ENCODE measurements at places on chromosomes 5 and 9. TPM values are rescaled to one million over a fixed set of nuclear protein-coding genes. Genes with fewer than 3 reads are reported as not detected.

GRCh38 chr5:172593721-172594235 is 47.3 kb upstream of the NEURL1B start:
- no peak for DNase-seq

- DNase-seq: no peak
Measured at GRCh38 chr5:79256563-79256962, 20.6 kb downstream of the JMY start.

GRCh38 chr5:109168151-109168550 is 241.6 kb downstream of the PJA2 start:
- no peak for DNase-seq

DNA sequence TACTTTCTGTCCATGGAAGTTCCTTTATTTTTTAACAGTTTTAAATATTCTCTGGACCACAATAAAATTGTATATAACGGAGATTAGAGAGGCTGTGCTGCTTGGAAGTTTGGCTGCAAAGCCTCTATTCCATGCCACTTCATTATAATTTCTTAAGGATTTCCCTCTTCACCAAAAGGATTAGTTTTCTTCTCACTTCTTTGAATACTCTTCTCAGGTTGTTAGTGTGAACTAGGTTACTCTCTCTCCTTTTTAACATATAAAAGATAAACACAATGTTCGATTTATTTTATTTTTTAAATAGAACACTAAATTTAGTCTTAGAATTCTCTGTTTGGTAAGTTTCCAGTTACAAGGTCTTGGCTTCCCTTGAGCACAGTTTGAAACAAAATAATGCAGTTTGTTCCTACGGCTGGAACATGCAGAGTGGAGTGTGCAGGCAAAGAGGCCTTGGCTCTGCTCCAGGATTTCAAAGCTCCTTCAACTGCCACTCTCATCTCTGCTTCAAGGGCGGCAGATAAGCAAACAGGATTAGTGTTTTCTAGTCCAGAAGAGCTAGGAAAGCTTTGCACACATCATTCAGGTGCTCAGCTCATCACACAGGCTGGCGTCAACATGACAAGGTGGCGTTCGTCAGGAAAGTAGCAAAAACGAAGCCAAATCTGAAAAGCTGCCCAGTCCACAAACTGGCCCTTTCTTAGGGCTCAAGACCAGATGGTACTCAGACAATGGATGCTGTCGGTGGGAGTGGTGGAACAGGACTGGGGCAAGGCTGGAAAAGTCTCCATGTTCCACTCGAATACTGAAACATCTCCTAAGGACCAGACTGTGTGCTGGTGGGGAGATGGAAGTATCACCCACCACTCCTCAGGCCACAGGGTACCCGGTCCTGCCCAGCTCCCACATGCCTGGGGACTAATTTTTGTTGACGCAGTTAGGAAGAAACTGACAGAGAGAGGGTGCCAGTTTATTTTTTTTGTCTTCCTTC is 286.6 kb downstream of the CRB2 start:
- peak; percentile 45 for DNase-seq

DNA sequence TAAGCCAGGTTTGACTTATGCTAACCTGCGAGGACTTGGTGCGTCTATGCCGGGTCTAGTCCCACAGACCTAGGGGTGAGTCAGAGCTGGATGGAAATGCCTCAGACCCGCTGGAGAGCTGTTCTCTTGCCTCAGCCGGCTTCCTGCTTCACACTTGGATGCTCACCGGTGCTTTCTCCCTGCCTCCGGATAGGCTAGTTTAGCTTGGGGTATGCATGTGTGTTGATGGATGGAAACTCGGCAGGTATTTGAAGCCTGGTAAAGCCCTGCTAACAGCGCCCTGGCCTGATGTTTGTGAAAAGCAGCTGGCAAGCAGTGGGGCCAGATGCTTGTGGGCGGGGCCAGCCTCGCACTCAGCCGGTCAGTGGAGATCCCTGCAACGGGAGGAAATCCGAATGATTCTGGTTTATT is 29.3 kb downstream of the PRRC2B start:
- DNase-seq: peak; percentile 62

DNA sequence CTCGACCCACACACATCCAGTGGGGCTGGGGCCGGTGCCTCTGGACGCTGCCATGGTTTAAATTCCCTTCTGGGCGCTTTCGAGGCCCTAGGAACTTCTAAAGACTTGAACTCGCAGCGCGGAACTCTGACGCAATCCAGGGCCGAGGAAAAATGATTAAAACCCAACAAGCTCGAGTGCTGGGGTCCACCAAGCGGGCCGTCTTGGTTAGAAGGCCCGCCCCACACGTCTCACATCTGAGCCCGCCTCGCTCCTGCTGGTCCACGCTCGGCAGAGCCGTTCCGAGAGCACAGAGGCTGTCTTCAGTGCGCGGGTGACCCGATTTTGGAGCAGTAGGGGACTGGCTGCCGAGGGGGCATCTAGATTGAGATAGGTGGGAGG is 1.5 kb downstream of the CRHBP start:
- DNase-seq: no peak

DNA sequence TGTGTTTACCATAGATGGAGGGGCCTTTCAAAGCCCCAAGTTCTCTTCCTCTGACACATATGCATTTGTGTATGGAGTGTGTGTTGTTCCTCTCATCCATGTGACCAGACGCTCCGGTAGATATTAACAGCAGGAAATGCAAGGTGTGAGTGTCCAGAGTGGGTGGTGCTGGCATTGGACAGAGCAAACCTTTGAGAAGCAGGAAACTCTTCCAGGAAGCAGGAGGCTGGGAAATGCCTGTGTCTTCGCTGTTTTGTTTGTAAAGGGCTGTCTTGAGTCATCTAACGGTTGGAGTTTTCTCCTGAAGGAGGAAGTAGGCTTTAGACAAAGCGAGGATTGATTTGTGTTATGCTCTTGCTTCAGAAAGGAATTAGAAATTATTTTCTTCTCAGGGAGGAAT is 370.9 kb downstream of the PLK2 start:
- no peak for DNase-seq

- no peak for DNase-seq
Measured at GRCh38 chr5:94217216-94217615, 401.2 kb downstream of the KIAA0825 start.

- no peak for DNase-seq
Measured at GRCh38 chr5:1686016-1686802, 113.4 kb downstream of the MRPL36 start.

DNA sequence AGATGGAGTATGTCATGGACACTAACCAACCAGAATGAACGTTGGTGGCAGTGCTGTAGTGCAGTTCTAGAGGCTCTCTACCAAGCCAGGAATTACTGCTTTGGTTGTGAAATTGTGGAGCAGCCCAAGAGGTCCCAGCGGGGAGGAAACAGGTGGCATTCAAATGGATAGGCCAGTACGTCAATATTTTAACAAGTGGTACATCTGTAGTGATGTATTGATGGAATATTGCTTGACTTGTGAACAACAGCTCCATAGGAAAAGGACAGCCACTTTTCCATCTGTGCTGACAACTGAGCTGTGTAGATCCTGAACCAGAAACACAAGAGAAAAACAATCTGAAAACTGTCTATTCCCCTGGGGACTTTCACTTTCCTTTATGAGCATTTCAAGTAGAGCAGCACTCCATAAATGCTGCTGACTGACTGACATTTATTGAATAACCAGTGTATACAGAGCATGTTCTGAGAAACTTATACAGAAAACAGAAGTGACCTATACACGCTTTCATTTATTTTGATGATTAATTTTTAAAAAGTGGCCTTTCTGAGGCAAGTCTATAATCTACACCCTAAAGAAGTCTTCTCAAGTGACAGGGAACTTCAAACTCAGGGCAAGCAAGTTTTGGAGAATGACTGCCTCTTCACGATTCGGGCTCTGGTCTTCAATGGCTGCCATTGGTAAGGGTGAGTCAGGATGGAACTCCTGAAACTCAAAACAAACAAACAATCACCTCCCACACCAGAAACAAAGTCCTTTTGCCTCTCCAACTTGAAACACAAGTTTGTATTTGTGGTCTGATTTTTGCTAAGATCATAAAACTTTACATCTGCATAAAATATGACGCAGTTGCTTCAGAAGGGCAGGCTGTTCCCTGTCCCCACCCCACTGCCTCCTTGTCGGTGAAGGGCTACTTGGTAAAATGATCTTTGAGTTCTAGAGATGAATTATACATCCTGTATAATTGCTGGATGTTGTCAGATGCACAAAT is 362.4 kb downstream of the NDUFS4 start:
- no peak for DNase-seq

DNA sequence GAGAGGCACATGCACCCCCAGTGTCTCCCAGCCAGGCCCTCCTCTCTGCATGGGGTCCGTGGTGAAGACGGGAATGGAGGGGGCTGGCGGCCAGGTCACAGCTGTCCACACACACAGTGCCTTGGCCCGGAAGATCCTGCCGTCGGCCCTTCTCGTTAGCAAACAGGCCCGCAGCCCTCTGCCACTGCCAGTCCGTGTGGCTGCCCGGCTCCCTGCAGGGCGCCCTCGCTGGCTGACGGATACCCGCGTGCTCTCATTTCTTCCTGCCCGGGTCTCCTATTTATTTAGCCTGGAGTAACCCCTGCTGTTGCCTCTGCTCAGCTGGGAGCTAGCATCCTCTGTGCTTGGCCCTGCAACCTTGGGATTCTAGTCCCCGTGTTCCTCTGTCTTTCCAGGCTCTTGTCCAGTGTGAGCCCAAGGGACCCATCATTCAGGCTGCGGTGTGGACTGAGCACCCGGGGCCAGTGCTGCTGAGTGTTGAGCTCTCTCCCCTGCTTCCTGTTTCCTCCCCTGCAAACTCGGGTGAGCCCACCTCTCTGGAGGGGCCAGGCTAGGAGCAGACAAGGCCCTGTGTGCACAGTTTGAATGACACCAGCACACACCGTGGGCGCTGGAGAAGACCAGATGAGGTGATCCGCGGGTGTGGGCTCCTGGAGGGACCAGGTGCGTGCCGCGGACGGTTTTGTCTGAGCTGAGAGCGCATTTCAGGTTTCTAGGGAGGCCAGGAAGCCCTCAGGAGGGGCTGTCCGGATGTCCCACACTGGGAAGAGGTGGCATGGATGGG is 14.6 kb upstream of the RNU6ATAC start:
- DNase-seq: peak; percentile 33

DNA sequence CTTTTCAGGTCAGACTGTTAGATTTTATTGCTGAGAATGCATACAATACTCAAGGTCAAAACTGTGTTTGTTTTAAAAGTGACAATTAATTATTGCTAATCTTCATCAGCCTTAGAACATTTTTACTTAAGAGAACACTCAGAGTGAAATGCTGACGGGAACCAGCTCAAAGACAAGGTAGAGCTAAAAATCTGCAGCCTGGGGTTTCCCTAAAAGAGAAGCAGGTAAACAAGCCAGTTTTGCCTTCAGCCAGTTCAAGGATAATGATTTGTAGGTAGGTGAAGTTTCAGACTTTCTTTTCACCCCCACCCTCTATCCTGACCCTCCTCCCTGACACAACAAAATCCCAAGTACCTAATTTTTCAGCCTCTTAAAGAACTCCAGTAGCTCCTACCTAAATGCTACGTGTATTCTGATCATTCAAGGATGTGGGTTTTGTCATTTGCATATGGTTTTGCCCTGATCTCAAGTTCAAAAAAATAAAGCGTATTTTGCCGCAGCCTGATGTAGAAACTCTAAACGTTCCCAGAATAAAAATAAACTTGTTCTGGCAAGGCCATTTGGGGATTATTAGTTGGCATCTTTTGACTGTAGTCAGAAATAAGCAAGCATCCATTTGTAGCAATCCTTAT is 407.2 kb downstream of the EFNA5 start:
- DNase-seq: no peak

DNA sequence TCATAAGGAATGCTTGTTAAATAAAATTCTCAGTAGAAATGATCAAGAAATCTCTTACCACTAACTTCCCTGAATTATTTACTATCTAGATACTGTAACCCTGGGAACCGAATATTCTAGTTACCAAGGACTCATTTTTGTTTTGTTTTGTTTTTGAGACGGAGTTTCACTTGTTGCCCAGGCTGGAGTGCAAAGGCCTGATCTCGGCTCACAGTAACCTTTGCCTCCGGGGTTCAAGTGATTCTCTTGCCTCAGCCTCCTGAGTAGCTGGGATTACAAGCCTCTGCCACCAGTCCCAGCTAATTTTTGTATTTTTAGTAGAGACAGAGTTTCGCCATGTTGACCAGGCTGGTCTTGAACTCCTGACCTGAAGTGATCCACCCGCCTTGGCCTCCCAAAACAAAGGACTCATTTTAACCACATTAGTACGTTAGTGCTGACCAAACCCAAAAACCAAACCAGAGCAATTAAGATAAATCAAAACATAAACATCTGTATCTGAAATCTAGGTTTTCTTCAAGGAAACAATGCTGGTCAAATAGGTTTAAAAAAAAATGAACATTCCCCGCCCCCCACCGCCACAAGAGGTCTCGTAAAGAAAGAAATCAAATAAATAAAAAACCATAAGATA is 3.7 kb downstream of the TXN start:
- DNase-seq: no peak

- DNase-seq: no peak
Measured at GRCh38 chr9:92963831-92964606, 16.7 kb downstream of the FGD3 start.

- no peak for DNase-seq
Measured at GRCh38 chr5:15495026-15495425, 5.0 kb upstream of the FBXL7 start.

DNA sequence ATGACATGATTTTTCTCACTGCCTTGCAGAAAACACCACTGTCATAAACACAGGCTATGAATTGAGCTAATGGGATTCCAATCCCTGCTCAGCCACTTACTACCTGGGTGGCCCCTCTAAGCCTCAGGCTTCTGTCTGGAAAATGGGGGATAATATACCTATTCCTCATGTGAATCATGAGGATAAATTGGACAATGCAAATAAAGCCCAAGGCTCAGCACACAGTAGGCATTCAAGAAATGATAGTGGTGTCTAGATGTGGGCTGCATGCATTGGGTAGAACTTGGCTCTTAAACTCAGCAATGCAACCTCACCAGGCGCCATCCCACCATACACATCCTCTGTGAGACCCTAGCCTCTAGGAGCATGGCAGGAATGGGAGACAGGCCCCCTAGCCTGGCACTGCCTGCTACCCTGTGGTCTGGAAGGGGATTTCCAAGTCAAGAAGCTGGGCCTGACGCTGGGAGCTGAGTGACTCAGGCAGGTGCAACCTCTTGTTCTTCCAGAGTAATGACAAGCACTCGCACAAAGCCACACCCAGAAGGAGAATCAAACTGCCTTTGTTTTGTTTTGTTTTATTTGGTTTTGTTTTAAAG is 2.3 kb upstream of the TNIP1 start:
- no peak for DNase-seq

NRG2 gene
- 1.3 TPM for total RNA-seq

STPG3 gene
- total RNA-seq: not detected

PRR7 gene
- 1.6 TPM for total RNA-seq

ARL14EPL gene
- total RNA-seq: not detected

SCGB3A2 gene
- not detected for total RNA-seq

Measured in left cardiac atrium (tissue), 4 donors.